ENCODE measurements at places on chromosomes 6 and 20.

DNA sequence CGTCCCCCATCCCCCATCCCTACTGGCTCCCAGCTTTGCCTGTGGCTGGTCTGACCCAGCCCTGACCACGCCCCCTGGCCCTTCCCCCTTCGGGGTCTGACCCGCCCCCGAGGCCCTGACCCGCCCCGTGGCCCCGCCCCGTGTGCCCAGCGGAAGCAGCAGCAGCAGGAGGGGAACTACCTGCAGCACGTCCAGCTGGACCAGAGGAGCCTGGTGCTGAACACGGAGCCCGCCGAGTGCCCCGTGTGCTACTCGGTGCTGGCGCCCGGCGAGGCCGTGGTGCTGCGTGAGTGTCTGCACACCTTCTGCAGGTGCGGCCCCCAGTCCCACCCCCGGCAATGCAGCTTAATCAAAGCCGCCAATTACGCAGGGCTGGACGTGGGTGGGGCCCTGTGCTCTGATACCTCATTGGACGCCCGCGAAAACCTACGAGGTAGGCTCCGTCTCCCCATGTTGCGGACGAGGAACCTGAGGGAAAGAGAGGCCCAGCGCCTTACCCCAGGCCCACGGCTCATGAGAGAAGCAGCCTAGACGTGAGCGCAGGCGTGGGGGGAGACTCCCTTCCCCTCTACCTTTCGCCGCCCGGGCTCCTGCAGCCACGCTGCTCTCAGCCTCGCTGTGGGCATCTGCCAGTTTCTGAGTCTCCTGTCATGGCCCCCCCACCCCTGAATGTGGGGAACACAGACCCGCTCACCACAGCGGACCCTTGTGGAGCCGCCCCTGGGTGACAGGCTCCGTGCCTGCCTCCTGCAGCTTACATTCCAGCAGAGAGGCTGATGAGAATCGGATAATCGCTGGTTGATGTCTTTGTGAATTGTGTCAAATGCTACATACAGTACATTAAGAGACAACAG, 12.8 kb downstream of the RBCK1 start:
- DNase-seq = no peak

GRCh38 chr6:61868507-61869080, 417.4 kb downstream of the KHDRBS2 start:
- DNase-seq = no peak

- DNase-seq = no peak
Measured at GRCh38 chr6:109580519-109580918, 97.5 kb upstream of the ZBTB24 start.

DNA sequence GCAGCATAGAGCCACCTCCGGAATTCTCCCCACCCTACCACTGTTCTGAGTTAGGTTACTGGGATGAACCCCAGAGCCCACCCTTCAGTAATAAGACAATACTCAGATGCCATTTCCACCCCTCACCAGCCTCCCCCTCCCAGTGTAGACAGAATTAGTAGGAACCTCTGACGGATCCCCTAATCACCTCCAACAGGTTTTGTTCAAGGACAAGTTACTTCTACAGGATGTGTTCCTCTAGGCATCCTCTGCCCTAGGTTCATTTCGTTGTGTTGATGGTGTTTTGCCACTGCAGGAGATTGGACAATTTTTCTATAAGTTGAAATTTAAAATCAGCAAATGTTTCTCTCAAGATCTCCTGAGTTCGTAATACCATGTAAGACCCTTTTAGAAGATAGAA, 22.8 kb downstream of the PLEKHG1 start:
- DNase-seq = no peak

GRCh38 chr6:15531973-15532372, 130.9 kb downstream of the DTNBP1 start:
- no peak for DNase-seq

GRCh38 chr6:42820512-42821340, 38.9 kb downstream of the BICRAL start:
- DNase-seq = no peak

- DNase-seq = no peak
Measured at GRCh38 chr6:27156874-27157458, 90.5 kb upstream of the PRSS16 start.

GRCh38 chr6:156652231-156652750, 124.9 kb upstream of the ARID1B start:
- DNase-seq = no peak

- DNase-seq = no peak
Measured at GRCh38 chr6:6436946-6437345, 116.5 kb upstream of the F13A1 start.

GRCh38 chr6:112927641-112928320, 580.7 kb downstream of the RFPL4B start:
- no peak for DNase-seq

DNA sequence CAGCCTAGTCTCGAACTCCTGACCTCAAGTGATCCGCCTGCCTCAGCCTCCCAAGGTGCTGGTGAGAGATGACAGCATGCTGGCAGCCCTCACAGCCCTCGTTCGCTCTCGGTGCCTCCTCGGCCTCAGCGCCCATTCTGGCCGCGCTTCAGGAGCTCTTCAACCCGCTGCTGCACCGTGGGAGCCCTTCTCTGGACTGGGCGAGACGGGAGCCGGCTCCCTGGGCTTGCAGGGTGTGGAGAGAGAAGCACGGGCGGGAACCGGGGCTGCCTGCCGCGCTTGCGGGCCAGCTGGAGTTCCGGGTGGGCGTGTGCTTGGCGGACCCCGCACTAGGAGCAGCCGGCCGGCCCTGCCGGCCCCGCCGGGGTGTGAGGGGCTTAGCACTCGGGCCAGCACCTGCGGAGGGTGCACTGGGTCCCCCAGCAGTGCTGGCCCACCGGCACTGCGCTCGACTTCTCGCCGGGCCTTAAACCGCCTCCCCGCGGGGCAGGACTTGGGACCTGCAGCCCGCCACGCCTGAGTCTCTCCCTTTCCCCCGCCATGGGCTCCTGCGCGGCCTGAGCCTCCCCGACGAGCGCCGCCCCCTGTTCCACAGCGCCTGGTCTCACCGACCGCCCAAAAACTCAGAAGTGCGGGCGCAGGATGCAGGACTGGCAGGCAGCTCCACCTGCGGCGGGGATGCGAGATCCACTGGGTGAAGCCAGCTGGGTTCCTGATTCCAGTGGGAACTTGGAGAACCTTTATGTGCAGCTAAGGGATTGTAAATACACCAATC, 31.5 kb upstream of the RANBP9 start:
- no peak for DNase-seq

GRCh38 chr6:145924600-145924999, 39.6 kb downstream of the SHPRH start:
- no peak for DNase-seq

DNA sequence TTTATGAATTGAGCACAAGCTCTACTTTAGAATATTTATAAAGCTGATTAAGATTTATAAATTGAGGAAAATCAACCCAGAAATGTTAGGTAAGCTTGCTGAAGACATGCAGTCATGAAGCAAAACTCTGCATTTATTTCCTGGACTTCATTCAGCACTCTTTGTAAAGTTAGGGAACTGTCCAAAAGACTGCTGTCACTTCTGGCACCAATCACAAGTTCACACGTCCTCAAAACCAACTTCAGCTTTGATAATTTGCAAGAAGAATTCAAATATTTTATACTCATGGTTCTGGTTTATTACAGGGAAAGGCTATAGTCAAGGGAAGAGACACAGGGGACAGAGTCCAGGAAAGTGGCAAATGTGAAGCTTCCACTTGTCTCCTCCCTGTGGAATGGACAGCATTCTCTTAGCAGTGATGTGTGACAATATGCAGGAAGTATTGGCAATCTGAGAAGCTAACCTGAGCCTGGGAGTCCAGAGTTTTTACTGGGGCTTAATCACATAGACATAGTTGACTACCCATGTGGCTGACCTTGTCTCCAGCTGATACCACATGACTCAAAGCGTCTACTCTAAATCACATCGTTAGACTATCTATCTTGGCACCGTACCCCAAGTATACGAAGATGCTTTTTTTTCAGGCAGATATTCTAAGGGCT, 85.4 kb downstream of the PPP1R14C start:
- no peak for DNase-seq

DNA sequence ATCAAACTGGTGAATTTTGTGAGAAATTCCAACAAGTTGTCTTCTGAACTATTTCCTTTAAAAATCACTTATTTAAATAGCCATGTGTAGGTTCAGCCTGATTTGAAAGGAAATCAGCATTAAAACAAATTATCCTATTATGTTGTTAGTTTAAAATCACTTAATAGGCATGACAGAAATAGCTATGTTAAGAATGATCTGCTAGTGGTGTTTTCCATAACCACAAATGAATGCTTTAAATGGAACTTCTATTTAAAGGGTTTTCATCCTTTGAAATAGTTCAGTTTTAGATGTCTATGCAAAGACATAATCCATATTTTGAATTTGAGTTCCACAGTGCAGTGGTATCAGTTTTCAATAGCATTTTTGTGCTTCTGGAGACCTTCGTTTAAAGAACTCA, 120.1 kb downstream of the PLEKHG1 start:
- no peak for DNase-seq

DNA sequence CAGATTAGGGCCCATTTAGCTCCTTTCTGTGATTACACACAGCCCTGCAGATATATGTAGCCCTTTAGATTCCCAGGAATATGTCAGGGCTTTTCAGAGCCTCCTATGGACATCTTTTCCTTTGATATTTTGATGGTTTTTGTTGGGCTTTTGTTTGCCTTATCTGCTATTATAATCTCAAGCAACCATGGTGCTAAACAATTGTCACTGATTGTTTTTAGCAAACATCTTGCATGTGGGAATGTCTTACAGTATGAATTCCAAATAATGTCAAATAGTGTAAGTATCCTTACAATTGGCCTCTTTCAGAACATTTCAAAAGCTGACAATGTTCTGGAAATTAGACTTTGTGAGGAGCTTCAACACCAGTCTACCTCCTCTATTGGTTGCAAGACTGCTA, 333.6 kb upstream of the OPRM1 start:
- no peak for DNase-seq

- DNase-seq = no peak
Measured at GRCh38 chr20:50062006-50062838, 50.7 kb downstream of the UBE2V1 start.

- DNase-seq = no peak
Measured at GRCh38 chr6:166167258-166167731, 356 bp downstream of the TBXT start.

DNA sequence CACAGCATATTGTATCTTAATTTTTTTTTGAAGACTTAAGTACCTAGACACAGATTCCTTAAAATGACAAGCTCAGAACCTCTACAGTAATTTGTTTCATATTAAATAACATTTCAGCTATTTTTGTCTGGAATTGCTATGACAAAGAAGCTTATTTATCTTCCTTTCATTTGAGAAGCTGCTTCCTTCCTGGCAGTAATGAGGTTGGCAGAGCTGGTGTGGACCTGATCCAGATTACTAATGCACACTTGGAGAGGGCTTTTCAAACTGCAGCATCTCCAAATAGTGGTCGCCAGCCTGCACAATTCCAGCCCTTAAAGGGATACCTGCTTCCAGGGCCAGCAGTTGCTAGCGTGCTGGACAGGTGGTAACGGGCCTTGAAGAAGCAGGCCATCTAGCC, 12.1 kb downstream of the PTCHD4 start:
- no peak for DNase-seq

- no peak for DNase-seq
Measured at GRCh38 chr6:168597471-168597875, 156.5 kb downstream of the SMOC2 start.

Measured in stimulated activated naive CD8-positive, alpha-beta T cell treated with anti-CD3 and anti-CD28 coated beads, Interleukin-15, amount 100 ng/mL, for 72 hours (primary cell).